Progenitor cell of endocrine pancreas (in vitro differentiated cells): ENCODE measurements at places on chromosomes 4 and X. TPM values are rescaled to one million over a fixed set of nuclear protein-coding genes. Genes with fewer than 3 reads are reported as not detected.

LIMCH1 gene
- total RNA-seq = 12.7 and 19.4 TPM in 2 replicates

CLRN2 gene
- total RNA-seq = not detected in 2 replicates

DCLK2 gene
- total RNA-seq = 6.9 and 7.2 TPM in 2 replicates

DNA sequence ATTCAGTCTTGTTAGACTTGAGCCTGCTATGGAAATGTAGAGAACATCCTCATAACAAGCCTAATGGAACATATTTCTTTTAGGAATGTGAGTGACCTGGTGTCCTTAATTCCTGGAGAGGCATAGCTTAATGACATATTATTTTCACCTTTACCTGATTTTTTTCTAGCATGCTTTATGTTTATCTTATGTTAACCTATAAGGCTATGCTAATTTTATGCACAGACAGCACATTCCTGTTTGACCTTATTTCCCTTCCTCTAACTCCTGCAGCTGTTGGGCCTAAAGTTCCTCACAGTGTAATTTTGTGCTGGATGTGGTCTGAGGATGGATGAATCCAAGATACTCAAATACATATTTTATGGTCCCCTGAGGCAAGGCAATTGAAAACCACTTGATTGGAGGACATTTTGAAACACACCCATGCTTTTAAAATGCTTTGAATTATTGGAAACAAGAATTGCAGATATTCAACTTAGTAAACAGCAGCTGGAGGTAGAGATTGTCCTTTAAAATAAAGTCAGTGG is 111.5 kb downstream of the LARP7 start:
- no peak overlapping the region for H3K27ac ChIP-seq
- no peaks in the 10 kb centered on the region for H3K36me3 ChIP-seq
- no peaks in the 10 kb centered on the region for H3K27me3 ChIP-seq
- no peak for DNase-seq

GRCh38 chrX:129957241-129958082 is 25.0 kb upstream of the BCORL1 start:
- H3K27me3 ChIP-seq = peaks cover 37% of the 10 kb centered on the region
- no peaks in the 10 kb centered on the region for H3K36me3 ChIP-seq
- peaks cover 11% of the 10 kb centered on the region for H3K4me1 ChIP-seq
- H3K27ac ChIP-seq = no peak overlapping the region
- peak; percentile 25 for DNase-seq

- H3K4me3 ChIP-seq = no peak overlapping the region
- no peaks in the 10 kb centered on the region for H3K36me3 ChIP-seq
- H3K4me1 ChIP-seq = peaks cover 7% of the 10 kb centered on the region
- H3K27me3 ChIP-seq = no peaks in the 10 kb centered on the region
- DNase-seq = no peak
Observed at GRCh38 chr4:124629681-124630080, 82.9 kb downstream of the ANKRD50 start.

- H3K27me3 ChIP-seq = no peaks in the 10 kb centered on the region
- H3K27ac ChIP-seq = peak overlapping the region; percentile 96
- DNase-seq = no peak
- H3K4me1 ChIP-seq = peaks cover 15% of the 10 kb centered on the region
- H3K36me3 ChIP-seq = peaks cover 17% of the 10 kb centered on the region
Observed at GRCh38 chrX:51893931-51894696, 691 bp downstream of the MAGED1 start.

DNA sequence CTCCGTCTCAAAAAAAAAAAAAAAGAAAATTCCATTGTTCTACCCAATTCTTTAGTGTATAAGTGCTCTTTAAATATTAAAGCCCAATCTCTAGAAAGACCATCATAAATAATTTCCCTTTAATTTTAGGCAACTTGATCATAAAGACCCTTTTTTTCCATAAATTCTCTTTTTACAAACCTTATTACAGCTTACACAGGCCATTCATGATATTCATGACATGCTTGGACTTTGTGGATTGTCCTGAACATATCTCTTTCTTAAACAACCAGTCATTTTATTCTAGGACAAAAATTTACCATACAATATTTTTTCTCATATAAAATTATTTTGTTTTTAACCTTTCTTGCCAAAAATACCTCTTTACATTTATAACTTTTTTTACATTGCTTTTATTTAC is 30.5 kb downstream of the TLR8 start:
- no peaks in the 10 kb centered on the region for H3K27me3 ChIP-seq
- no peak overlapping the region for H3K27ac ChIP-seq
- no peaks in the 10 kb centered on the region for H3K4me1 ChIP-seq
- no peak overlapping the region for H3K4me3 ChIP-seq

DNA sequence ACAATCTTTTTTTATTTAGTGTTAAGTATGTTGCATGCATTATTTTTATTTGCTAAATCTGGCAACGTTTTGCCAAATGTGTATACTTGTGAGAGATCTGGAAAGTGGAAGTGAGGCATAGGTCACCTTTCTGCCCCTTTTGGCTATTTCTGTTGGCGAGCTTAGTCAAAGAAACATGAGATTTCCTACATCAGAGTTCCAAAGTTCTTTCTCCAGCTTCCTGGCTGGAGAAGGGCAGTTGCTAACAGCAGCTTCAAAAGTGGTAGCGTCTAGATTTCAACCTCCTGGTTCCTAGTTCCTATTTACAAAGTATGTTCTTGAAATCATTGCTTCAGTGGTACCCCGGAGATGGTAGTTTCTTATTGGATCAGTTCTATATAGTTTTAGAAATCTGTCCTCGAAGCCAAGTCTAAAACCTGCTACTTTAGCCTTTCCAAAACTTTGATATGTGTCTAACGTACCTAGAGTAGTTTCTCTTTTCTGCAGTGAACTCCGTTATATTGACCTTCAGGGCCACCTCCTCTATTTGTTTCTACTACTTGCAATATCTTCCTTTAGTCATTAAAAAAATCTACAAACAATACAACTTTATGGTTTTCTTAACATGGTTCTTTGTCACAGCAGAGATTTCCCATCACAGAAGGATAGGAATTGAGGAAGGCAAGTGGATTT is 455.8 kb upstream of the FTHL17 start:
- no peak overlapping the region for H3K4me3 ChIP-seq
- peaks cover 18% of the 10 kb centered on the region for H3K4me1 ChIP-seq
- no peaks in the 10 kb centered on the region for H3K27me3 ChIP-seq
- peak overlapping the region; percentile 71 for H3K27ac ChIP-seq

DNA sequence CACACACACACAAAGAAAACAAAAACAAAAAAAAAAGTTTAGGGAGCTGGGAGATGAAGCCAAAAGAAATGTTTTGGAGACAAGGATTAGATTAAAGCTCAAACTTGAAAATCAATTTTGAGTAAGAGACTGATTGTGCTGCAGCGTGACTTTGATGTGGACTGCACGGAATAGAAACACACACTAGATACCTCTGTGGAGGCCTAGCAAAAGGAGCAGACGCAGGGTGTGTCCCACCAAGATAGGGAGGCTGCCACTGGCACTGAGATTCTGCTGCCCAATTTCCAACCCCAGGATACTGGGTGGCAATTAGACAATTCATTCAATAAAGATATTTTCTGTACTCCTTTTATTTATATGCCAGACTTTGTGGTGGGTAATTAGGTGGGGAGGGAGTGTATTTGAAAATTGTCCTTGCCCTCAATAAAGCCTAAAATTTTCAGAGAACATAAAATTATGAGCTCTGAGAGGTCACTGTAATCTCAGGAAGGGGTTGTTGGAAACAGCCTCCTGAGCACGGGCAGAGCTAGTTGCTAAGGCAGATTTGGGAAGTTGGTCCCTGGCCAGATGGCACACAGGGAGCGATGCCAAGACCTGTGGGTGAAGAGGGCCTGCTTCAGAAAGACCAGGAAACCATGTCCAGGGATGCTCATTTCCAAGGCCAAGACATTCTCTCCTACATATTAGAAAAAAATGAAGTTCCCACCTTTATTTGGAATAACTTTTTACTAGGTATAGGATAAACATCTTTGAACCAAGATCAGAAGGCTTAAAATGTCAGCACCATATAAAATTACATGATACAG is 1.9 kb upstream of the PPP3CA start:
- no peaks in the 10 kb centered on the region for H3K36me3 ChIP-seq
- H3K27me3 ChIP-seq = peaks cover 6% of the 10 kb centered on the region
- H3K4me3 ChIP-seq = peak overlapping the region; percentile 95
- peaks cover 14% of the 10 kb centered on the region for H3K4me1 ChIP-seq

GRCh38 chrX:17860811-17861488 is at the start of gene RAI2:
Gene RAI2, minus strand, starts transcription at chrX:17861298. Its CDS starts 59,288 bp downstream, at chrX:17802010.
- peak within 1 kb of the TSS; percentile 75 for H3K4me3 ChIP-seq
- peak; percentile 60 for DNase-seq

- no peaks in the 10 kb centered on the region for H3K36me3 ChIP-seq
- no peak overlapping the region for H3K27ac ChIP-seq
- peaks cover 1% of the 10 kb centered on the region for H3K4me1 ChIP-seq
- no peaks in the 10 kb centered on the region for H3K27me3 ChIP-seq
- H3K4me3 ChIP-seq = no peak overlapping the region
- DNase-seq = no peak
Observed at GRCh38 chrX:40878766-40879165, 143.4 kb upstream of the MED14 start.

DNA sequence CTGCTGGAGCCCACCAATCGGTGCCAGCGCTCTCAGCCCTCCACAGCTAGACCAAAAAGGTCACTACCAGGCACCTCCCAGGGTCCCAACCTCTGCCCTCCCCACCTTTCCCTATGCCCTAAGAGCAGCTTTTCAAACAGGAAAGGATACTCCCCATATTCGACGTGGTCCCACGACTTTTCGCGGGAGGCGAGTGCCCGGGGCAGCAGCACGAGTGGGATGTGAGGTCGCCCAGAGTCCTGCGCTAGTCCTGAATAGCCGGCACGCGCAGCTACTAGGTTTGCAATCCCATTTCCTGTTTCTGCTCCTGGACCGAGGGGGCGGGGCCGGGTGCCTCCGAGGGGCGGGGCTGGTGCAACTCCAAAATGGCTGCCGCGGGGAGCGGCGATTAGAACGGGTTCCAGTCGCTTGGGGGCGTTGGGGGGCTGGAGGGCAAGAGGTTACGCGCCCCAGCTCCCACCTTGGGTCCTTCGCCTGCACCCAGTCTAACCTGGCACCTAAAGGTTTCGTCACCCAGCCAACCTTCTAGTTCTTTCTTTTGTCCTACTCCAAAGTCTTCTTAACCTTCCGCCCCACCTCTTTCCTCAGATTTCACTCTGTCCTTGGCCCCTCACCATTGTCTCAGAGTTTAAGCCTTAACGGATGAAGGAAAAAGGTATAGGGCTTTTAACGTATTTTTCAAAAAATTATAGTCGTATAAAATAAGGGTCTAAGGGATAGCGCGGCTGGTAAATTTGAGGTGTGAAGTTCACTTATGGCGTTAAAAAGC is 85.0 kb upstream of the TENT5D start:
- no peaks in the 10 kb centered on the region for H3K36me3 ChIP-seq
- no peak for DNase-seq
- no peak overlapping the region for H3K27ac ChIP-seq
